ENCODE measurements at places on chromosomes 1 and 21.

DNA sequence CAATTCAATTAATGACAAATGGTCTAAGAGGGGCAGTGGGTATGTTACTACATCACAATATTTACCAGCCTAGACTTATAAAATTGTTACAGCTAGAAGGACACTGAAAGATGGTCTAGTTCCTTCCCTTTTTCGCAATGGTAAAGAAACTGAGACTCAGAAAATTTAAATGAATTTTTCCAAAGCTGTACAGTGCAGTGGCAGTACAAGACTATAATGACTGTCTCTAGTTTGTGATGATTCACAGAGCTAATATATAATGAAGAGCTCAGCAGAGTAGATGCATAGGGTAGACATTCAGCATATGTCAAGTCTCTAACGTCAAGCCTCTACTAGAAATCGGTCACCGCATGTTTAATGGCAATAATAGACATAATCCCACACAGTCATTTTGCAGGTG lies 4.6 kb downstream of the PLPP3 start:
- DNase-seq, result no peak

- DNase-seq, result no peak
Observed at GRCh38 chr1:226820941-226821718, 49.3 kb upstream of the PSEN2 start.

DNA sequence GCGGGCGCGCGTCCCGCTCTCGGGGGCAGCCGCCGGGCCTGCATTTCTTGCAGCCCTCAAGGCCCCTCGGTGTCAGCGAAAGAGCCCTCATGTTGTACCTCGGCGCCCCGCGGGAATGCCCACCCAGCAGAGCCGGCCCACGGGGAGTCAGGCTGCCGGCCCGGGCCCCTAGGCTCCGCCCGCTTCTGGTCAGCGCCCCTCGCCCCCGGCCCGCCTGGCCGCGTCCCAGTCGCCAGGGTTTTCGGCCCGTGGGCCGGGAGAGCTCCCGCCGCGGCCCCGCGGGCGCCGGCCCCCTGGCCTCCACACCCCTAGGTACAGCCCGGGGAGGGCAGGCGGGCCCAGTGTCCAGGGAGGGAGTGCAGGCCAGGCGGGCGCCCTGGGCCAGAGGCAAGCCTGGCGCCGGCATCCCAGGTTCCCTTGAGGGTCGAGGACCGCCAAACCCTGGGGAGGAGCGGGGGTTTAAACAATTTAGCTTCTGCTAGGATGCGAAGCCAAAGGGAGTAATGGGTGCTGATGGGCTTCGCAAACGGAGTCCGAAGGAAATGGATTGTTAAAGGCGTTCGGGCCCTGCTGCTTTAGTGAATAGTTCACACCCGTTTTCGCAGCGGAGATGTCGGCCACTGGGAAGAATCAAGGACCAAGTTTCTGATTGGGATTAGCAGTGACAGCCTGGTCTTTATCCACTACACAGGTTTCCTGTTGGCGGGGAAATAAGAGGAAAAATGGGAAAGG lies 486 bp upstream of the KCNA3 start:
- no peak for DNase-seq

DNA sequence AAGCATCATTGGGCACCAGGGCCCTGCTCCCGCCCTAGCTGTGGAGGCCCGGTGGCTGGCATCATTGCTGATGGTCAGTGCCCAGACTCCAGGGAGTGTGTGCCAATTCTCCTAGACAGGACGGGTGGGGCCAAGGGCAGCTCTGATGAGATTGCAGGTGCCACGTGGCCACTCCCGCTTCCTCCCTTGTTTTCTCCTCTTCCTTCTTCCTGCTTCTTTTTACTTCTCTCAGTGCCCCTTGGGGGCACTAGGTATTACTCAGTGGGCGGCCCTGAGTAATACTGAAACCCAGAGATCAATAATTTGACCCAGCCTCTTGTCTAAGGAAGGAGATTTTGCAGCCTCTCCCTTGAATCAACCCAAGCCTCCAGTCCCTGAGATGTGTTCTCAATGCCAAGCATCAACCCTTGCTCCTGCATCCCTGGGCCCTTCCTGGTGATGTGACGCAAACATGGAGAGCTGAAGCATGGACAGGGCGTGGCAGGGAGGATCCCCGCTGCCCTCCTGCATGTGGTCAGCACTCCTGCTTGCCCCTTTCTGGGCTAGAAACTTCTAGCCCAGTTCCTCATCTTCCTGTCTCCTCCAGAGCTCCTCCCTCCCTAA lies 32.4 kb downstream of the CDK18 start:
- no peak for DNase-seq

GRCh38 chr1:205091043-205091740 lies 6.9 kb upstream of the TMEM81 start:
- DNase-seq, result no peak

- no peak for DNase-seq
Observed at GRCh38 chr1:244076740-244077139, 25.7 kb downstream of the ZBTB18 start.

- DNase-seq, result peak; percentile 79
Observed at GRCh38 chr1:182789138-182790076, at the start of gene NPL. TSS of gene NPL (plus strand) at chr1:182789773. CDS start at chr1:182794372, 4,599 bp downstream.

GRCh38 chr1:228288536-228289238 lies 80.8 kb downstream of the OBSCN start:
- no peak for DNase-seq

DNA sequence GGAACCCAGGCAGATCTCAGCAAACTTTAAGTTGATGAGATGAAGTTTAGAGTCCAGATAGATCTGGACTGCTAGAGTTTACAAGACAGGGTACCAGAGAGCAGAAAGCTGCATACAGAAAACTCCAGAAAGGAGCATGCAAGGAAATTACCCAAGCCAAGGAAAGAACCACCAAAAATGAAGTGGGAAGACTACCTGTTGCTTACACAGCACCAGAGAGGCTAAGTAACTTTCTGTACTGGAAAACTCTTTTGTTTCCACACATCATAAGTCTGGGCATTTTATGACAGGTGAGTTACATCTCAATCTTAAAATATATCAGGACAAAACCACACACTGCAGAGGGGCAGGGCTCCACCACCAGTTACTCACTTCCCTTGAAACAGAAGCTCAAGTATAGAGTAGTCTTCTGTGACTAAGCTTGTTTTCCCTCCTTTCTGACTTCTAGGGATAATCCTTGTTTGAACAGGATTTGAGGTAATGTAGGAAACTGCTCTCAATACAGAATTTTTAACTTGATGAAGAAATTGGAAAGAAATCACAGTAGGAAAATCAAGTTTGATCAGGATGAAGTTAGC lies 17.4 kb upstream of the GJA9 start:
- DNase-seq, result no peak

- DNase-seq, result no peak
Observed at GRCh38 chr1:184052194-184052559, 647 bp downstream of the TSEN15 start.

DNA sequence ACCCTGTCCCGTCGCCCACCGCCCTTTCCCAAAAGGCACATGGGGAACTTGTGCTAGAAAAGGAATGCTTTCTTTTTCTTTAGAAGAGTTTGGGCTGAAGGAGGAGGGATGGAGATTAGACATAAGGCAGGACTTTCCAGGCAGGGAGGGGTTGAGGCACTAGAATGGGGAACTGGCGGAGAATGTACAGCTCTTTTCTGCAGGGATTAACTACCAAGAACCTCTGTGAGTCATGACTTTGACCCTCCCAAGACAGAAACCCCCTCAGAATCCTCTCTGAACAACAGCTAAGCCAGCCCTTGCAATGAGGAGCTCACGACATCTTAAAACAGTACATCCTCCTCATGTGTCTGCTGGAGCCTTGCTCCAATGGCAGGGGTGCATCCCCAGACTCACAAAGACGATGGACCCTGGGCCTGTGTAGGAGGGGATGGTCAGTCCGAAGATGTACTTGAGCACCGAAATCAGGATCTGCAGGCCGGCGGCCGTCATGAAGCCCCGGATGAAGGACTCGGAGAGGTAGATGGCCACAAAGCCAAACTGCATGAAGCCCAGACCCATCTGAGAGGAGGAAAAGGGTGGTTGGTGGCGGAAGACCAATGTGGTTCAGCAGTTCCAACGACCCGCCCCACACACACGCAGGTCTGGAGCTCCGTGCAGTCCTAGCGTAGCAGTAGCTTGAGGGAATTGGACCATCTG lies 13.6 kb downstream of the SLC26A9 start:
- no peak for DNase-seq

DNA sequence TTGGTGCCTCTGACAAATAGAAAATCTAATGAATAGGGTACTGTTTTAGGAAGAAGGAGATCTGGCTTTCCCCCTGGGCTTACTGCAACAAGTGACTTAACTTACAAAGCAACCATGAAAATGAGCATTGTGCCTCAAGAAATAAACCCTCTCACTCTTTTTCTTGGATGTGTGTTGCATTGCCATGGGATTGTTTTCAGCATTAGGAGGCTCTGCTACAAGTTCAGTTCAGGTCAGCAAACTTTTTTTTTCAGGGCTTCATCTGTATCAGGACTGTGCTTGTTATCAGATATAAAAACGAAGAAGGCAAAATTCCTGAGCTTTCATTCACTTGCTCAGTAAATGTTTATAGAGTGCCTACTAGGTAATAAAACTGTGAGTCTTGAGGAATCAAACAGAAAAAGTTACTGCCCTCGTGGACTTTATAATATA lies 37.8 kb upstream of the DOCK7 start:
- DNase-seq, result no peak

DNA sequence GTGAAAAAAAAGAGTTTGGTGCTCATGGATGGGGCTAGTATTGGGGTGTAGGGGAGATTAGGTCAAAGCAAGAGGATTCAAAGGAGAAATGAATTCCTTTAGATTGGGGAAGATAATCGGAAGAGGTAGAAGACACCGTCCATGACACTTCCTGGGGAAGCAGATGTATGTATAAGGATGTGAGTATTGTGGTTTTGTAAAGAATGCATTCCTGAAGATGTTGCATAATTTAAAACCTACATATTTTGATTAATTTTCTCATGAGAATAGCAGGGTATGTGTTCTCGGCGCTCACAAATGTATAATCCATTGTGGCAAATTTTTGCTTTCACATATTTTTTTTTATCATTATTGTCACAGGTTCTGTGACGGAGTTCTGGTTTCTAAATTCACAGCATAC lies 5.5 kb upstream of the LGALS8 start:
- no peak for DNase-seq

- DNase-seq, result no peak
Observed at GRCh38 chr21:45329261-45330074, 41.8 kb upstream of the POFUT2 start.

DNA sequence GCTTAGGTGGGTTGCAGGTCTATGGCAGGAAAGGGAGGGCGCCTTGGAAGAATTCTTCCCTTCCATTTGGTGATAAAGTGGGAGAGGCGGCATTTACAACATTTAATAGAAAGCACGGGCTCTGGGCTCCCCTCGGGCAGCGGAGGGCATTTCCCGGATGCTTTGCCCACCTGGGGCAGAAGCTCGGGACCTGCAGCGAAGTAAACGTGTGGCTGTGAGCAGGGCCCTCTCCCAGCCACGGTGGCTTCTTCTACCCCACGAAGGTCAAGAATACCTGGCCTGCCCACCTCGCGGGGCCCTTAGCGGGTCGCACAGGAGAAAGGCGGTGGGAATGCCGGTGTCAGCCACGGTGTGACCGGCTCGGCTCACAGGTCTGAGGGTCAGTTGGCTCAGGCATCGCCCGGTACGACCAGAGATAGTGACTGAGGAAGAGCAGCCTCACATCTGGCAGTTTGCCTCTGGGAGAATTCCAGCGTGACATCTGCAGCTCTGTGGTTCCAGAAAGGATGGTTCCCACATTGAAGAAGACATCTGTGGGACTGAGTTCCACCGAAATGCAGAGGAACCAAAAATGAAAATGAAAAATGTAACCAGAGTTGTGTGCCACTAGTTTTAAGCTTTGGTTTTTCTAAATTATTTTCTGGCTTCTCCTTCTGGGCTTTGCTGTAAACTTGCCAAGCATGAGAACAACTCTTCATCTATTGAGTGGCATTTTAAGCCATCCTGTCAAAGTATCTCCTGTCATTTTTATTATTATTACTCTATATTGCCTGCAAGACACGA lies 720 bp upstream of the F3 start:
- no peak for DNase-seq

DNA sequence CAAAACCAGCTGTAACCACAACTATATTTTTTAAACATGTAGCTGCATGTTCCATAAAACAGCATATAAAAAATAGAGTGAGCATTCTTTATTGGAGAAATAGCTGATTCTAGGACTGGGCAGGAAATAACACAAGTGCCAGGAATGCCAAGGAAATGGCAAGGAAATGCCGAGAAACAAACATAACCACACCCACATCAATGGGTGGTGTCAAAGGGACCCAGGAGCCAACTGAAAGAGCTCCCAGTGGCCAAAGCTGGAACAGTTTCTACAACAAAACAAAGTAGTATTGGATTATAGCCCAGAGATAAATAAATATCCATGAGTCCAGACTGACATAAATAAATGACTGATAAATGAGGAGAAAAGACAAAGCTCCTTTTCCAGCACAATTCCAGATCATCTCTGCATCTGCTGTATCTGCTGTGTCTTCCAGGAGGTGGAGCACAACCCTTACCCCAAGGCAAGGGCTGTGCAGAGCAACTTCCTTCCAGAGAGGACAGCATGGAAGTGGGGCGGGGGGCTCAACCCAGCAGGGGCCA lies 28.1 kb downstream of the ADARB1 start:
- no peak for DNase-seq

DNA sequence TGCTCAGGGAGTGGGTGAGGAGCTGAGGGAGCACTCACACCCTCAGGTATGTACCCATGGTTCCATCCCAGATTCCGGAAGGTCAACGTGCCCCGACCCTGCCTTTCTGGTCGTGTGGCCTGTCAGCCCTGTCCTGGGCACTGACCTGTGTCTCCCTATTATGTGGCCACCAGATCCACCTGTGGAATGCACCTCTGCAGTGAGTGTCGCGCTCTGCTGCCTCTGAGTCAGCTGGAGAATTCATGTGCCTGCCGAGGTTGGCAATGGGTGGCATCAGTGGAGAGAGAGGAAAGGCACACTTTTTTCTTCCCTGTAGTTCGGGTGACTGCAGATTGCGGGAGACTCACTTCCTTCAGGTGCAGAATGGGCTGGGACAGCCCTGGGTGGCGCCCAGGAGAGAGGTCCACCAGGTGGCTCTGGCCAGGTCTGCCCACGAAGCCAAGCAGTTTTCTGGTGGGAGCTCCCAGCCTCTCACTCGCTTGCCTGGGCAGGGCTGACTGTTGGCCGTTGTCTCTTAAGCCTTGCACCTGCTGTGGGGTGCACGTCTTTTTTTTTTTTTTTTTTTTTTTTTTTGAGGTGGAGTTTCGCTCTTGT lies 176.1 kb upstream of the TMEM51 start:
- DNase-seq, result no peak

- no peak for DNase-seq
Observed at GRCh38 chr1:17624611-17625233, 85.2 kb downstream of the ARHGEF10L start.

- DNase-seq, result peak; percentile 59
Observed at GRCh38 chr21:41766883-41767605, at the start of gene RIPK4. TSS of gene RIPK4 (minus strand) at chr21:41767052. CDS start at chr21:41767041, 11 bp downstream.

DNA sequence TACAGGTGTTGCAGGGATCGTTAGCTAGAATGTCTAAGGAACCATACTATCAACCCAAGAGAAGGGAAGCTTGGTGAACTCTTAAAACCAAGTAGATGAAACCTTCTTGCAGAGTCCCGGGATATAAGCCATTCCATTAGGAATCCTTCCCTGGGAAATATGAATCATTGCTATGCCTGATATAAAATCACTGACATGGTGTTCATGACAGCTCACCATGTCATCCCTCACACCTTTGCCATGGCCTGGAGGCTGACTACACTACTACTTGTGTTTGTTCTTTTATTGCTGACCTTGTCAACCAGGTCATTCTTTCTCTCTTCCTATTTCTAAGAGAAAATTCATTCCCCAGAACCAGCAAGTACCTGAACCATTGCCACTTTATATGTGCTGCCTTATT lies 12.1 kb downstream of the ST6GALNAC3 start:
- no peak for DNase-seq

- DNase-seq, result no peak
Observed at GRCh38 chr1:9317072-9317471, 24.4 kb downstream of the SPSB1 start.

GRCh38 chr1:191876631-191877030 lies 281.6 kb upstream of the RGS18 start:
- DNase-seq, result no peak
